ENCODE measurements at places on chromosomes 6 and 20. TPM values are rescaled to one million over a fixed set of nuclear protein-coding genes. Genes with fewer than 3 reads are reported as not detected.

Gene SIRPG
- total RNA-seq, result not detected

Gene EDN1
- 48.6 TPM for total RNA-seq

Gene DLK2
- total RNA-seq, result 1.0 TPM

Gene CLDN20
- total RNA-seq, result 2.9 TPM

DNA sequence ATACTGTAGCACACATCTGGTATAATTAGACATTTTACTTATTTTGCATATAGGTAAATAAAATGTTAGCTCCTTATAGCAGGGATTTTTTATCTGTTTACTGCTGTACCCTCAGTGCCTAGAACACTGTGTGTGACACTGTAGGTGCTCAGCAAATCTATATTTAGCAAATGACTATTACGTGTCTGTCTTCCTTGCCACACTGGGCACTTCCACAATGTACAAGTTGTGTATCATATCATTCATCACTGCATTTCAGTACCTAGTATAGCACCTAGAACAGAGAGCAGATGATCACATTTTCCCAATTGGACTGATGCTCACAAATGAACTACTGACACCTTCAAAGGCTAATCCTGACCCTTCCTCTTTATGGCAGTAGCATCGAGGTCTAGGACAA is 115.6 kb downstream of the MYB start:
- no peaks in the 10 kb centered on the region for H3K36me3 ChIP-seq
- H3K4me1 ChIP-seq, result no peaks in the 10 kb centered on the region
- no peaks in the 10 kb centered on the region for H3K27me3 ChIP-seq
- no peak for DNase-seq
- H3K4me3 ChIP-seq, result no peak overlapping the region
- H3K27ac ChIP-seq, result no peak overlapping the region

- no peaks in the 10 kb centered on the region for H3K4me1 ChIP-seq
- no peaks in the 10 kb centered on the region for H3K36me3 ChIP-seq
- no peak overlapping the region for H3K27ac ChIP-seq
- H3K4me3 ChIP-seq, result no peak overlapping the region
- no peaks in the 10 kb centered on the region for H3K27me3 ChIP-seq
Measured at GRCh38 chr6:127737009-127737486, 160.1 kb downstream of the C6orf58 start.

DNA sequence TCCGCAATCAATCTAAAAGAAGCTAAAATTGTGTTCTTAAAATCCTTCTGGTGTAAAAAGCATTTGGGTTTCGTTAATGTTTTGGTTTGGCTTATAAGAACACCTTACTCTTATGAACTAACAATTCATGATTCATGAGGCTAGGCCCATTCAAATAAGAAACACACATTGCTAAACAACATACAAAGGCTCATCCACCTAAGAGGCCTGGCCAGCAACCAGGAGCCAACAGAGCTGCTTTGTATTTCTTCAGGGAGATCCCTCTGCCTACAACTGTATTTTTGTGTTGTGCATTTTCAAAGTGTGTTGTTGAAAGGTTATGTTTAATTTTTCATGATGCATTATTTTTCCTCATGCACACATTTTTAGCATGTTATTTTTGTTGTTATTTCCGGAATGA is 98.6 kb downstream of the PTPRK start:
- no peaks in the 10 kb centered on the region for H3K36me3 ChIP-seq
- H3K27me3 ChIP-seq, result no peaks in the 10 kb centered on the region
- DNase-seq, result no peak
- no peaks in the 10 kb centered on the region for H3K4me1 ChIP-seq
- no peak overlapping the region for H3K4me3 ChIP-seq
- no peak overlapping the region for H3K27ac ChIP-seq

- no peak for DNase-seq
- no peaks in the 10 kb centered on the region for H3K36me3 ChIP-seq
- H3K4me3 ChIP-seq, result no peak overlapping the region
- no peak overlapping the region for H3K27ac ChIP-seq
- H3K27me3 ChIP-seq, result no peaks in the 10 kb centered on the region
Measured at GRCh38 chr6:148657048-148657447, 89.8 kb upstream of the UST start.

DNA sequence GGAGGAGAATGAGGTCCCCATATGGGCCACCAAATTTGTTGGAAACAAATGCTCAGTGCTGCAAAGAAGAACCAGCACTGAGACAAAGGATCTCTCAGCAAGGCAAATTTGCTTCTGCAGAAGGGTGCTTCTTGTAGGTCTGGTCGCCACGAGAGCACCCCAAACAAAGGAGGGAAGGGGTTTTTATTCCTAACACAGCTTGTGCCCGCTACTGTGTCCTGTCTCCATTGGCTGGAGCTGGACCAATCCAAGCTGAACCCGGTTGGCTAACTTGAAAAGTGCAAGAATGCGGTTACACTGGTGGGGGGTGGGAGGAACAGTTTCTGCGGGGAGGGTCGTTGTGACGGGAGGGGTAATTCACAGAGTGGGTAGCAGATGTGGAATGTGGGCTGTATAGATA is 54.1 kb upstream of the TULP1 start:
- H3K36me3 ChIP-seq, result no peaks in the 10 kb centered on the region
- no peak for DNase-seq
- H3K4me3 ChIP-seq, result no peak overlapping the region

DNA sequence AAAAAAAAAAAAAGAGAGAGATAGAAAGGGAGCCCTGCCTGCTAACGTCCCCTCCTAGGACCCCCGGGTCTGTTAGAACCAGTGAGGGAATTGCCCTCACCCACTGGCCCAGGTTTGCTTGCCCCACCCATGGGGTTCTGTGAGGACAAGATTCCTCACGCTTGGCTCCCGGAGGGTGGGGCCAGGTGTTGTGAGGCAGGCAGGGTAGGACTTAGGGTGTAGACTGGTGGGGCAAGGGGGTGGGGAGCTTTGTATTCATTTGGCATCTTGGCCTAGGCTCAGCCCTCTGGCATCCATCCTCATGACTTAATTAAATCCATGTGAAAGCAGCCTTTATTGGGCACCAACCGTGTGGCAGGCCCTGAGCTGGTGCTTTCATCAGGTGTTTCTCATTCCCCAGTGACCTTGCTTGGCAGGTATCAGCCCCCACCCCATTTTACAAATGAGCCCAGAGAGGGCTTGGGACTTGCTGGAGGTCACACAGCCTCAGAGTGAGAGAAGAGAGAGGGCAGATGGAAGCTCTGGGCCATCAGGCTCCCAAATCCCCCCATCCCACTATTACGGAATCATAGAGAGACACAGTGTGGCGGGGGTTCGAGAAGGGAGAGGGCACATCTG is 19.0 kb downstream of the RAB44 start:
- no peaks in the 10 kb centered on the region for H3K4me1 ChIP-seq
- no peak overlapping the region for H3K27ac ChIP-seq
- H3K27me3 ChIP-seq, result no peaks in the 10 kb centered on the region

GRCh38 chr6:319177-320131 is 27.2 kb downstream of the DUSP22 start:
- peaks cover 4% of the 10 kb centered on the region for H3K4me1 ChIP-seq
- H3K27ac ChIP-seq, result no peak overlapping the region

DNA sequence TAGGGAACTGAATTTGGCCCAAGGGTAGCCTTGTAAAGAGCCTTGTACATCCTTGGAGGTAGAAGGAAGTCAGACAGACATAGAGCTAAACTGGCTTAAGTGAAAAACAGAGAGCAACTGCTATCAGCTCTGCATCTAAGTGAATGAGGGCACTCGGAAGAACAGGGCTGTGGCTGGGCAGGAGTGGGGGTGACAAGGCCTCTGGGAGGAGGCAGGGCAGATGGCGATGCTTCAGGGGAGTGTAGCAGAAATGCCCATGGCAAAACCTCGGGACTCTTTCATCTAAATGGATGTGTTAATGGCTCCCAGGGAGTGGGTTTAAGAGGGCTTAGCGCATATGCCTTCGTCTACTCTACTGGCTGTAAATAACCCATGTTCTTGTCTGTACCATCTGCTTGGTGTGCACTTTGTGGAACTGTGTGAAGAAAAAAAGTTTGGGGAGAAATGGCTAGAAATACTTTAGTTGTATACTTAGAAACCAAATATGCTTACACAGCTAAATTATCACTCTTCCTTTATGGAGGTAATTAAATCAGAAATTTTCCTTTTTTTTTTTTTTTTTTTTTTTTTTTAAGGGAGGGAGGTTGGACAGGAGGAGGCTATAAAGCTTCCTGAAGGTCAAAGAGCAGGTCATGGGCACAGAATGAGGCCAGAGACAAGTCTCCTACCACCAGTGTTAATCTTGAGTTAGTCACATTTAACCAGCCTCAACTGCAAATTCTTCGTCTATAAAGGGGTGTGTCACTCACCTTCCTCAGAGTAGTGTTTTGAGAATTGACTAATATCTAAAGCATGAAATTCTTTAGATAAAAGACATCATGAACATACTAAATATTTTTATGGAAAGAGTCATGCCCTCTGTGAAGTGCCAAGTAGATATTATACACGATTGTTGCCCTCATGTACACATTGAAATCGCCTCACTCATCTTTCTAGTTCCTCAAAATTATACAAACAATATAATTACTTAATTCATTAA is 60.9 kb downstream of the FYN start:
- DNase-seq, result no peak
- no peak overlapping the region for H3K4me3 ChIP-seq
- H3K27ac ChIP-seq, result peak overlapping the region; percentile 72
- H3K36me3 ChIP-seq, result no peaks in the 10 kb centered on the region
- peaks cover 61% of the 10 kb centered on the region for H3K4me1 ChIP-seq

- no peaks in the 10 kb centered on the region for H3K4me1 ChIP-seq
- H3K27ac ChIP-seq, result no peak overlapping the region
- no peak for DNase-seq
- no peaks in the 10 kb centered on the region for H3K36me3 ChIP-seq
Measured at GRCh38 chr6:139114746-139115145, 20.1 kb upstream of the HECA start.

GRCh38 chr20:32333988-32334885 is 23.9 kb upstream of the ASXL1 start:
- no peaks in the 10 kb centered on the region for H3K36me3 ChIP-seq
- H3K27me3 ChIP-seq, result no peaks in the 10 kb centered on the region
- H3K27ac ChIP-seq, result peak overlapping the region; percentile 9
- no peak overlapping the region for H3K4me3 ChIP-seq
- no peaks in the 10 kb centered on the region for H3K4me1 ChIP-seq

GRCh38 chr6:161954077-161954476 is 680.2 kb upstream of the AGPAT4 start:
- no peak for DNase-seq
- no peaks in the 10 kb centered on the region for H3K27me3 ChIP-seq
- H3K36me3 ChIP-seq, result no peaks in the 10 kb centered on the region

- H3K36me3 ChIP-seq, result no peaks in the 10 kb centered on the region
- no peak for DNase-seq
- H3K4me1 ChIP-seq, result no peaks in the 10 kb centered on the region
- no peak overlapping the region for H3K4me3 ChIP-seq
- no peak overlapping the region for H3K27ac ChIP-seq
- no peaks in the 10 kb centered on the region for H3K27me3 ChIP-seq
Measured at GRCh38 chr6:45707176-45707575, 308.5 kb downstream of the CLIC5 start.

- H3K4me3 ChIP-seq, result no peak overlapping the region
- no peak for DNase-seq
- no peaks in the 10 kb centered on the region for H3K4me1 ChIP-seq
- H3K36me3 ChIP-seq, result no peaks in the 10 kb centered on the region
Measured at GRCh38 chr6:151001387-151002056, 136.0 kb downstream of the MTHFD1L start.

GRCh38 chr6:158793432-158793831 is 25.7 kb downstream of the EZR start:
- peaks cover 44% of the 10 kb centered on the region for H3K4me1 ChIP-seq
- H3K27ac ChIP-seq, result no peak overlapping the region
- H3K4me3 ChIP-seq, result no peak overlapping the region
- no peaks in the 10 kb centered on the region for H3K36me3 ChIP-seq
- H3K27me3 ChIP-seq, result no peaks in the 10 kb centered on the region

DNA sequence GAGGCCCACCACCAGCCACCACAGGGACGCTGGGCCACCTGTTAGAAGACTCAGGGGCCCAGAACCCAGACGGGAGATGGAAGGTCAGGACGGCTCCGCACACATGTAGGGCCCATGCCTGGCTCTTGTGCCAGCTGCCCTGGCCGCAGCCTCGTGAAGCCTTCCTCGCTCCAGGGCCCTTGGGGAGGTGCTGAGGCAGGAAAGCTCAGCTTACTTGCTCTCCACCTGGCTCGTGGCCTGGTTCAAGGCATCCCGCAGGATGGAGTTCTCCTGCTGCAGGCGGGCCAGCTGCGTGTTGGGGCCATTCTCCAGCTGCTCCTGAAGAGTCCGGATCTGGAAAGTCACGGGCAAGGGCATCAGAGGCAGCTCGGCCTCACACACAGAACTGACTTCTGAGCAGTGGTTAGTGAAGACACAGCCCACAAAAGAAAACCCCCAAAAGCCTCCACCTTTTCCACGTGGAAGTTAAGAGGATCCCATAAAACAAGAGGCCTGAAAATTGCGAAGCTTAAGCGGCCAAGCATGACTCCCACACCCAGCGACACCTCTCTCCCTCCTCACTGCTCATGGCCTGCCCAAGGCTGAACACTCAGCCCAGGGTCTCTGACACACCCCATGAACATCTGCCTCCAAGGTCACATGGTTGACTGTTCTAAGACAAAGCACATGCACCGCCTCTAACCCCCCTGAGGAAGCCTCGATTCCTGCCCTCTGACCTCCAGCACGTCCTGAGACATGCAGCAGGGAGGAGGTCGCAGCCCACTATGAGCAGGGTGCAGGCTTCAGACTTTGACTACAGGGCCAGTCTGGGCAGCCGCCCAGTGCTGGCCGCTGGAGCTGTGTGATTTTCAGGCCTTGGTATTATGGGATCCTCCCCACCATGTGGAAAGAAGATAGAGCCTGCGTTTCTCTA is 46.5 kb downstream of the RRBP1 start:
- no peaks in the 10 kb centered on the region for H3K27me3 ChIP-seq
- H3K27ac ChIP-seq, result peak overlapping the region; percentile 72
- no peak overlapping the region for H3K4me3 ChIP-seq
- no peaks in the 10 kb centered on the region for H3K36me3 ChIP-seq

DNA sequence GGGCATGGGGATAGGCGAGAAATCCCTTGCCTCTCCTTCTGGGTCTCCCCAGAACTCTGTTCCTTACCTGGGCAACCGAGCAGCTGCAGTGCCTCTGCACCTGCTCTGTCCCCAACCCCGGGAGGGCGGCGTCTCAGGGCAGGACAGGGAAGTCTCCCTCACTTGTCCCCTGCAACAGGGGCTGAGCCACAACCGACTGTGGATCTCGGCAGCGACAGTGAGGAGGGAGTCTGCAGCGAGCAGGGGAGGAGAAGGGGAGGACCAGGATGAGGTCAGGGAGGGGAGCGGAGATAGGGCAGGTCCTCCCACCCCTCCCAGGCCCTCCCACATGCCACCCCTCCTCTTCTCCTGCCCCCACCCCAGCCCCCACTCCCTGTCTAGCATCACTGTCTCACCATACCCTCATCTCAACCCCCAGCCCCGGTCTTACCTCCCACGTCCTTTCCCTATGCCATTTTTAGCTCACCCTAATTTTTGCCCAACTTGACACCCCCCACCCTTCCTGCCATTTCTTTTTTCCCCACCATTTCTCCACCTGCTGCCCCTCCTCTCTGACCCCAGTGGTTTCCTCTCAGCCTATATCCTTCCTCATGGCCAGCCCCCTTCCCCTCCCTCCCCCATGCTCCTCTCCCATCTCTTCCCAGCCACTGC is at the start of gene TNXB:
TSS of gene TNXB (minus strand) at position 225 of the 651 bp plus-strand sequence. CDS start 11,140 bp downstream, outside the sequence.
- peaks cover 96% of the 10 kb centered on the region for H3K4me1 ChIP-seq
- H3K36me3 ChIP-seq, result no peaks in the 10 kb centered on the region
- DNase-seq, result no peak
- no peaks in the 10 kb centered on the region for H3K27me3 ChIP-seq
